ENCODE measurements at places on chromosomes 1 and 21.

DNA sequence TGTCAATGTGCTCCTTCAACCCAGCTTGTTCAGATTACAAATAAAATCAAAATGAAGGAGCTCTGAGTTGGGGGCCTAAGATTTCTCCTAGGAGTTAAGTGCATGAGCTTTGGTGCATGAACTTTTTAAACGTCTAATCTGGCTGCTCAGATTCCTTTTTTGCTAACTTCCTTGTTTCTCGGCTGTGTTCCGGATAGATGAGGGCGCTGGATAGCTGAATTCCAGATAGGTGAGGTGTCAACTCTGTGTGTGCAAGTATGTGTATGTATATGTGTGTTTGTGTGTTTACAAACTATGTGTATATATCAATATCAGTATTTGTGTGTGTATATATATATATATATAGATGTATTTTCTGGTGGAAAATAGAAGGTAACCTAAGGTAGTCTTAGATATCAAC, 37.5 kb upstream of the RCAN3 start:
- DNase-seq = no peak

DNA sequence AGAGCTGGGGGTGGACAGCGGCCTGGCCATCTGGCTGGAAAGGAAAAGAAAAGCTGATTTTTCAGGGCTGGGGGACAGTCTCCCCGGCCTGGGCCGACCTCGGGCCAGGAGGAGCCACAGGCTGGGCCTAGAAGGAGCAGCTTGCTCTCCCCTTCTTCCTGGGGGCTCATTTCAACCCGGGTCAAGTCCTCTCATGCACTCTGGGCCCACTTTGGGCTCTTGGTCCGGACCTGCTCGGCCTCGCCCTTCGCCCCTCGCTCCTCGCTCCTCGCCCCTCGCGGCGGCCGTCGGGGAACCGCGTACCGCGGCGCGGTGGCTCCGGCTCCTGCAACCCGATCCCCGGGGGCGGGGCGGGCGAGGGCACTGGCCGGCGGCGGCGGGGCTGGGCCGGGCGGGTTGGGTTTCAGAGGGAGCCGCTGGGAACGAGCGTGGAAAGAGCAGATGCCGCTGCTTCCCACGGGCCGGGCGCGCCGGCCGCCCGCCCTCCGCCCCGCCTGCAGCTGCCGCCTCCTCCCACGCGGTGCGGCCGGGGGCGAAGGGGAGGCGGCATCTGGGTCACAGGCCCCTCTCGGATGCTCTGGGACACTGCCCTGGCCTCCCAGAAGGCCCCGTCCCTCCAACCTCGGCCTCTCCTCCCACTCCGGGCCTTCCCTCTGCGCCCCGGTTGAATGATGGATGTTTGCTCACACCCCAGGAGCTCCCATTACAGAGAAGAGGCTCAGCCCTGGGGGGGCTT, 6.6 kb downstream of the HEYL start:
- peak; percentile 92 for DNase-seq

DNA sequence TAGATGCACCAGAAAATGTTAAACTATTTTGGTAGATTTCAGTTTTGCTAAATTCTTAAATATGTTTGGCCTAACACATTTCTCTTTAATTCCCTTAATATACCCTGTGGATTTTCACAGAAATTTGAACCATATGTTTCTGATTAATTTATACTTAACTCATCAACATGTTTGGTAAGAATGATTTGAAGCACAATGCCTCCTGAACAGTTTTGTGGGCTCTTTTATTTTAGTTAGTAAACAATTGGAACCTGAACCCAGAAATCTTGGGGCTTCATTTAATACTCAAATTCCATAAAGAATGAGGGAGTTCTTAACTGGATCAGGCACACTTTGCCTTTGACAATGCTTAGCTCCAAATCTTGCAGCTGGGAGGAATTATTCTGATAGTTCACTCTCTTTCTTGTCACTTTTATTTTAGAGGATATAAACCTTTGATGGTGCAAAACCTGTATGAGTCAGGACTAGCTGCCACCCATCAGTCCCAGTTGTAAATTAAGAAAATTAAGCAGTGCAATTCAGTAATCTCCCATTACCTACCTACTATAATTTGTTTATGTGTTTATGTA, 24.6 kb upstream of the LYPLAL1 start:
- no peak for DNase-seq

DNA sequence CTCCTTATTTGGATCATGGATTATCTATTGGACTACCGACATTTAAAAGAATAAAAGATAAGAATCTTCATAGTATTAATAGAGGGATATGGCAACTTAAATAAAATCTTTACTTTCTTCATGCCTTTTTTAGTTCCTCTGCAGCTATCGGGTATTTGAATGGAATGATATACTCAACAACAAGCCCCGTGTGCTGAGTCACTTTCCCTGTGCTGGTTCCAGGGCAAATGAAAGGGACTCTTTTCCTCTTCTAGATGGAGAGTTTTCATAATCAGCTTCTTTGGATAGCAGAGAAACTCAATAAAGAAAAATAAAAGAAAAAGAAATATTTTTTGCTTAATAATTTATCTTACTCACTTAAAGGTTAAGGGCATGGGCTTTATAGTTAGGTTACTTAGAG, 213.7 kb downstream of the LRRC40 start:
- no peak for DNase-seq

- DNase-seq = no peak
Observed at GRCh38 chr1:110477041-110477440, 26.1 kb downstream of the PROK1 start.

DNA sequence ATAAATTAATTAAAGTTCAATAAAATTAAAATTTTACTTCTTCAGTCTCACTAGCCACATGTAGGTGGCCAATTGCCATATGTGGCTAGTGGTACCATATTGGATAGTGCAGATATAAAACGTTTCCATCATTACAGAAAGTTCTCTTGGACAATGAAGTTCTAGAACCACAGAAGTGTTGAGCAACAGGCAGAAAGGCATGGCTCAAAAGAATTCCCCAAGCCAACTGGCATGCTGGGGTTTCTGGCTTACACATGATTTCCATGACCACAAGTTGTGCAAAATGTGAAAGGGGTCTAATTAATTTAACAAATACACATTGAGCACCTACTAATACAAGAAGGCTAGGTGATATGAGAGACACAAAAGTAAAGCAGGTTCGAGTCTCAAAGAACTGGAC, 72.2 kb upstream of the CDC42BPA start:
- DNase-seq = no peak

- DNase-seq = peak; percentile 79
Observed at GRCh38 chr1:65066766-65067490, 81.1 kb upstream of the AK4 start.

GRCh38 chr1:223711173-223711572, 1.2 kb upstream of the CAPN2 start:
- no peak for DNase-seq

GRCh38 chr1:172085317-172085716, 244.0 kb downstream of the DNM3 start:
- DNase-seq = no peak

GRCh38 chr1:154186177-154186576, 5.7 kb downstream of the TPM3 start:
- peak; percentile 57 for DNase-seq

- DNase-seq = no peak
Observed at GRCh38 chr1:210747890-210748289, 386.1 kb downstream of the KCNH1 start.

DNA sequence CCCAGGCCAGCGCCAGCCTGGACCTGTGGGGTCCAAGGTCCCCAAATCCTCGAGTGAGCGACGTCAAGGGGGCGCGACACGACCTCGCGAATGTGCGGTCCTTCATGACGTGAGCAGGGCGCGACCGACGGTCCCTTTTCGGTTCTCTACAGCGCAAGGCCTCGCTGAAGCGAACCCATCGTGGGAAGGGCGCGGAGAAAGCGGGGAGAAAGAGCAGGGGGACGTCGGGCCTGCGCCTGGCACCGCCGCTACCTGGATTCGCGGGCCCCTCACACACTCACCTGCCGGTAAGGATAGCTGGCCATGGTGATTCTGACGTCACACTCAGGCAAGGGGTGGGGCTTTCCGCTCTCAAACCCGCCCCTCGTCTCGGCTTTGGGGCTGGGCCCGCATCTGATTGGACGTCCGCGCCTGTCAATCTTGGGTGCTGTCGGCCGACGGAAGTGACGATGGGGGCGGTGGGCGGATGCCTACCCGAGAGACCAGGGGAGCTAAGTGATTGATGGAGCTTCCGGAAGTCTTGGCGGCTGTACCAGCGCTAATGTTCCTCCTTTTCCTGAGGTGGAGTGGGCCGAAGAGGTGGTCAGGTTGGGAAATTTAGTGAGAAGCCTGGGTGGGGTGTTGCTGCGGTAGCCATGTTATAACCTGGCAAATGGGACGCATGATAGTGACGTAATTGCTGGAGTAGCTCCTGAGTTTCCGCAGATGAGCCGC, at the start of gene PEF1:
Gene PEF1, minus strand, starts transcription at position 317 of the 714 bp plus-strand sequence. Its CDS starts 12 bp downstream, at position 305.
- DNase-seq = peak; percentile 99

DNA sequence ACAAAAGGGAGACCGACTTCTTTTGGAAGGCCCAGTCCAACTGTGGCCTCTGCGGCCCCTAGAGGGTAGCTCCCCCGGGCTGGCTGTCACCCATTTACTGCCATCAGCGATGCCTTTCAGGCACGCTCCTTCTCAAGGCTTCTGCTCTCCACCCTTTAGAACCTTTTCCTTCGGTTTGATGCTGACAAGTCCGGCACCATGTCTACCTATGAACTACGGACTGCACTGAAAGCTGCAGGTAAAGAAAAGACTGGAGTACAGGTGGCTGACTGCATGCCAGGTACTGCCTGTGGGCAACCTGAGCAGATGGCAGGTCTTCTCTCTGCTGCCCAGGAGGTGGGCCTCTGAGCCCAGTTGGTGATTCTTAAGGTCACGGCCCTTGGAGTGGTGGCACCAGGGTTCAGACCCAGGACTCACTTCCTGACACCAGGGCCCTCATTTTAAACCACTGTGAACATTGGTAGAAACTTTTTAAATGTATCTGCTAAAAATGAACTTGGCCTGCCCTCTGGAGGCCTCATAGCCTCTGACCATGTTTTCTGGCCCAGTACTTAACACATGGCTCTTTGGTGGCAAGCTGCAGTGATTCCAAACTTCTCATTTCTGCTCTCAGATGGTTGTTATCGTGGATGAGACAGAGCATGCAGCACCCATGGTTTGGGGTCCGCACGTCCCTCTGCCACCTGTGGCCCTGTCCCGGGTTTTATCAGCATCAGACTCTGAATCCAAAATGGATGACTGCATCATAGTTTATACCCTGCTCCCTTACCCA, 45.7 kb downstream of the CAPN9 start:
- DNase-seq = no peak

DNA sequence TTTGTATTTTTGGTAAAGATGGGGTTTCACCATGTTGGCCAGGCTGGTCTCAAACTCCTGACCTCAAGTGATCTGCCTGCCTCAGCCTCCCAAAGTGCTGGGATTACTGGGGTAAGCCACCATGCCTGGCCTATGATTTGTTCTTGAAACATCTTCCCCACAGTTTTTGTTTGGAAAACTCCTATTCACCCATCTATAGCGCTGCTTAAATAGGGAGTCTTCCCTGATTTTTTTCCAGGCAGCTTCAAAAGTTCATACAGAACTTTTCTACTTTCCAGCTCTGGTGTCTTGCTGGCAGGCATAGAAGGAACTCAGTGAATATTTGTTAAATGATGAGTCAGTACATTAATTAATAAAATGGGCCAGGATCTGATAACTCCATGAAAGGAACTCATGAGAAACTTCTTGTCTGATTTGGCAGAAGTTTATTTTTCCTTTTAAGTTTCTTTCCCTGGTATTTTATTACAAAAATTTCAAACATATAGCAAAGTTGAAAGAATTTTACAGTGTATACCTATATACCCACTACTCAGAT, 33.0 kb upstream of the TTC22 start:
- DNase-seq = no peak

GRCh38 chr21:36127250-36127904, 7.5 kb upstream of the CBR3 start:
- no peak for DNase-seq

GRCh38 chr1:12480041-12480440, 138.0 kb downstream of the DHRS3 start:
- no peak for DNase-seq

GRCh38 chr21:42426424-42426823, 22.7 kb downstream of the UBASH3A start:
- DNase-seq = no peak

DNA sequence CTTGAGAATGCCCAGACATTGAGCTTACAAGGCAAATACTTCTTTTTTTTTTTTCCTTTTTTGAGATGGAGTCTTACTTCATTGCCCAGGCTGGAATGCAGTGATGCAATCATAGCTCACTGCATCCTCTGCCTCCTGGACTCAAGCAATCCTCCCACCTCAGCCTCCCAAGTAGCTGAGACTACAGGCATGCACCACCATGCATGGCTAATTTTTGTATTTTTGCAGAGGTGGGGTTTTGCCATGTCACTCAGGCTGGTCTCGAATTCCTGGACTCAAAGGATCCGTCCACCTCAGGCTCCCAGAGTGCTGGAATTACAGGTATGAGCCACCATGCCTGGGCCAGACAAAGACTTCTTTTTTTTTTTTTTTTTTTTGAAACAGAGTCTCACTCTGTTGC, 79.1 kb downstream of the NUP210L start:
- DNase-seq = no peak

DNA sequence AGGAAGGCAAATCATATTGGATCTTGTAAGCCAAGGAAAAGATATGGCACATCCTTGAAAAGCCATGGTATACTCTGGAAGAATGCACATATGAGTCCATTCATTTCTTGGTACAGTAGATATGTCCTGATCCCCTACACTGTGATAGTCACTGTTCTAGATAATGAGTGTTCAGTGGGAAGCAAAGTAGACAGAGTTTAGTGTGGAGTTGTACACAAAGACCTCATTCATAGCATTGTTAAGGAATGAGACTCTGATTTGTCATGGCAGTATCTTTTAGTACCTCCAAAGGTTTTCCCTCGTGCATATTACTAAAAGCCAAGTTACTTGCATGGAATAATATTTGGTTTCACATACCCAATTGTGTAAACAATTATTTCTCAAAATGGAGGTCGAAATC, 204.7 kb downstream of the NFIA start:
- DNase-seq = no peak

- no peak for DNase-seq
Observed at GRCh38 chr1:210915890-210916507, 217.9 kb downstream of the KCNH1 start.

DNA sequence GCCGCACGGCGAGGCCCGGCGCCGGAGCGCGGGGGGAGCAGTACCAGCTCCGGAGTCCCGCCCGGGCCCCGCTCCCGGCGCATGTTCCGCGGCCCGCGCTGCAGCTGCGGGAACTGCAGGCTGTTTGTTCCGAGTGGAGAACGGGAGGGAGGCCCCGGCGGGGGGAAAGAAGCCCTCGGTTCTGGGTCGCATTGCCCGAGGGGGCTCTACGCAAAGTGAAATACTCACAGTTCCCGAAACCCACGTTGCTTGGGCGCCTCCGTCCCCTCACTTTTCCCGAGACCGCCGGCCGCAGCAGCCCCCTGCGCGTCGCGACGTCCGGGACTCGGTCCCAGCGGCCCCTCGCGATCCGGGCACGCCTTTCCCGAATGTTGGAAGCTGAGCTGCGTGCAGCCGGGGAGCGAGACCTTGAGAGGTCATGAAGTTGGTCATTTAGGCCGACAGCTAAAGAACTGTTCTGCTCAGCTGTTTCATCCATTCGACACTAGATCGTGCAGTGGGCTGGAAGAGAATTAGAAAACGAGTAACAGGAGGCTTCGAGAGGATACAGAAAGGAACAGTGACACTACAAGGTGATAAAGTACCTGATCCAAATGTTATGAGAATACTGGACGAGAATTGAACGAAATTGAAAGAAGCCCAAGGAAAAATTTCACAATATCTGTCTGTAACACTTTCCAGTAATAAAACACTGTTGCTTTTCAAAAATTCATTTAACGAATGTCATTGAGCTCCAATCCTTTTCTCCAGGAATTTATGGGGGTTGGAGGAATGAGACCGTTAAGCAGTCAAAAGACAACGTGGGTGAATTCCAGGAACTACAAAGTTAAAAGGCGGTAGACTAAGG, 657 bp upstream of the LIN9 start:
- no peak for DNase-seq
